ENCODE measurements at places on chromosomes 7 and 10. TPM values are rescaled to one million over a fixed set of nuclear protein-coding genes. Genes with fewer than 3 reads are reported as not detected.
A peak's percentile ranks its signal among the peaks of the same experiment; 100 is the strongest.

DNA sequence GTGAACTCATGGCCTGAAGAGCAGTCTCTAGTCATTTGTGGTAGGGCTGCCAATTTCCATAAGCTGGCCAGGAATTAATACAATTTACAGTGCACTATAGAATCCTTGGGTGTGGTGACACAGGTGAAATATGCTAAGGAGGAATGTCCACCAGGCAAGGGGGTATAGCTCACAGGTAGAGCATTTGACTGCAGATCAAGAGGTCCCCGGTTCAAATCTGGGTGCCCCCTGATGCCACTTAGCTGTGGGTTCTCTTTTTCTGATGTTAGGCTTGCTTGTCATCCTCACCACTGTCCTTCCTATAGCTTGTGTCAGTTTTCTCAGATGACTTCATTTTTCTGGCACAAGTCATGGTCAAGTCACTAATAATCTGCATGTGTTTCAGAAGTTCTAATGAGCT, 108.7 kb downstream of the ZNF467 start:
- DNase-seq: no peak

DNA sequence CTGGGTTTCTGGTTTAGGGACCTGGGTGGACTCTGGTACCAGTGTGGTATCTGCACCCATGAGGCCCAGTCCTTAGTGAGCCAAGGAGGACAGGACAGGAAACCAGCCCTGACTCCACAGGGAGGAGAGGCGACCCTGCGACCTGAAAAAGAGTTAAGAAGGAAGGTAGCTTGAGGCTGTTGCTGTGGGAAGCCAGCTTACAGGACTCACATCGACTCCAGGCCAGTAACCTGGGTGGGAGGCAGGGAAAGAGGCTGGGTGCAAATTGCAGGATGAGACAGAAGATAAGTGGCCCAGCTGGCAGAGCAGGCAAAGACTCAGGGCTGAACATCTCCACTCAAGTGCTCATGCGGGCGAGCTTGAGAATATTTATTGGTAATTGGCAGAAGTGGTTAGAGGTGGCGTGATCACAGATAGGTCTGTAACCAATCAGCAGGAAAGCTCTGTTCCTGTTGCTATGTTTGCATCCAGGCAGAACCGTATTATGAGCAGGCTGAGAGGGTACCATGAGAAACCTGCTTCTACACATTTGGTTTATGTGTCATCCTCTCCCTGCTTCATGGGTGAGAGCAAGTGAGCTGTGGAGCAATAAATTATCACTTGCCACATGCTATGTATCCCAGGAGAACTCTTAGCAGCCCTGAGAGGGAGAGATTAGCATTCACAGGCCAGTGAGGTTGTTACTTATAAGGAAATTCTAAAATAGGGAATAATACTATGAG, 11.0 kb downstream of the TLL2 start:
- no peak for DNase-seq

DNA sequence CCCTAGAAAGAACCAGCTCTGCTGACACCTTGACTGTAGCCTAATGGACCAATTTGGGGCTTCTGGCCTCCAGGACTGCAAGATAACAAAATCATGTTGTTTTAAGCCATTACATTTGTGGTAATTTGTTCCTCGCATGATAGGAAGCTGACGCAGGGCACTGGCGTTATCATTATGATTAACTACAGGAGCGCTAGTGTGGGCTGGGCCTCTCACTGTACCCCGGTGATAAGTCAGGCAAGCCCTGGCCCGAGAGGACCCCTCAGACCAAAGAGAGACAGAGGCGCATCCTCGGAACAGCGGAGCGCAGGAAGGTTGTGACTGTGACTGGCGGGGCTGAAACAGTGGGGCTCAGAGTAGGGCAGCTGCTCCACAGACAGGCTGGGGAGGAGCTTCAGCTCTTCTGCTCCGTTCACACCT, 150.3 kb upstream of the CHST15 start:
- no peak for DNase-seq

- no peak for DNase-seq
Measured at GRCh38 chr7:149409895-149410294, 51.0 kb downstream of the ZNF777 start.

- no peak for DNase-seq
Measured at GRCh38 chr7:133183969-133184368, 68.9 kb upstream of the EXOC4 start.

GRCh38 chr7:47103498-47104205, 478.3 kb downstream of the TNS3 start:
- no peak for DNase-seq

- DNase-seq: no peak
Measured at GRCh38 chr10:98425511-98426352, 10.8 kb upstream of the PYROXD2 start.

DNA sequence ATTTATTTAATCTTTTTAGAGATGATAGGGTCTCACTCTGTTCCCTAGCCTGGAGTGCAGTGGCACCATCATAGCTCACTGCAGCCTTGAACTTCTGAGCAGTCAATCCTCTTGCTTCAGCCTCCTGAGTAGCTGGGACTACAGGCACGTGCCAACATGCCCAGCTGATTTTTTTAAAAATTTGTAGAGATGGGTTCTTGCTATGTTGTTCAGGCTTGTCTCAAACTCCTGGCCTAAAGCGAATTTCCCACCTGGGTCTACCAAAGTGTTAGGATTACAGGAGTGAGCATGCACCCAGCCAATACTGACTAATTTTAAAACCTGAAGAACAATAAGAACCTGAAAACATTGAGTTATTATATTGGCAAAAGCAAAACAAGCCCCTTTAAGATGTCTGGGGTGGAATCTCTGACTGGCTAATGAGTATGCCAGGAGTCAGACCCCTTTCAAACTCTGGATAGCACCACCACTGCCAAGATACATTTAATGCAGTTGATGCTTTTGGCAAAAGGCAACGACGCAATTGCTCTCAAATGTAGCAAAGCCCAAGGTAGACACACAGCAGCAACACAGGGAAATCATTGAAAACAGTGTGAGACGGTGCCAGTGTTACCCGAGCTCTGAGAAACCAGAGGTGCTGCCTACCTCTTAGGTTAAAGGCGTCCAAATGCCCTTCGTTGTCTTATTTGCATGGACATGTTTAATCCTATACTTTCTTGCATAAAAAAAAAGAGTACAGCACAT, 40.7 kb upstream of the TOMM7 start:
- no peak for DNase-seq

- peak; percentile 39 for DNase-seq
Measured at GRCh38 chr7:28078036-28078901, 102.3 kb downstream of the JAZF1 start.

GRCh38 chr10:60513281-60513680, 123.6 kb upstream of the ANK3 start:
- DNase-seq: no peak

DNA sequence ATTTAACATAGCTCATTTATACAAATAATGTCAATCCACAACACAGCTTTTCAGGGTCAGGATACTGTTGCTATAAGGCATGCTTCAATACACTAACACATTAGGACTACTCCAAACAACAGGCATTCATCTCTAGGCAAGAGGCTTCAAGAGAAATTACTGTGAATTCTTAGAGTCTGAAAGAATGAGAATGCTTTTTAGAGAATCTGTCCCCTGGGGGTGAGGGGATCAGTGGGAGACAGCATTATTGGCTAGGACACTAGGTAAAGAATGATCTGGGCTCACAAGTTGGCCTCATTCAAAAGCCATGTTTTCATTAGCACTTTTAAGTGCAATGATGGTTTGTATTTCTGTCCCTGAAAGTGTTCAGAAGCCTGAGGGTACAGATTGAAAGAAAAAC, 132.6 kb downstream of the SEMA3D start:
- no peak for DNase-seq

- DNase-seq: no peak
Measured at GRCh38 chr10:96577069-96577468, 9.7 kb downstream of the TM9SF3 start.

GRCh38 chr7:100372256-100372655, 1.0 kb upstream of the PILRA start:
- peak; percentile 73 for DNase-seq

- no peak for DNase-seq
Measured at GRCh38 chr7:398888-399287, 108.9 kb downstream of the FOXL3 start.

- DNase-seq: no peak
Measured at GRCh38 chr10:18545621-18546305, 105.6 kb downstream of the NSUN6 start.

Gene TUBB8
- total RNA-seq: not detected

Gene NPY
- total RNA-seq: not detected

Gene SMO
- total RNA-seq: 4.6 TPM

Gene ANKRD22
- total RNA-seq: not detected

Gene HOXA4
- total RNA-seq: 0.14 TPM

Data from Right ventricle myocardium inferior (tissue), 1 donor.